Activated CD8-positive, alpha-beta memory T cell treated with anti-CD3 and anti-CD28 coated beads for 1 hour (primary cell): ENCODE measurements at places on chromosomes 5 and 9.

DNA sequence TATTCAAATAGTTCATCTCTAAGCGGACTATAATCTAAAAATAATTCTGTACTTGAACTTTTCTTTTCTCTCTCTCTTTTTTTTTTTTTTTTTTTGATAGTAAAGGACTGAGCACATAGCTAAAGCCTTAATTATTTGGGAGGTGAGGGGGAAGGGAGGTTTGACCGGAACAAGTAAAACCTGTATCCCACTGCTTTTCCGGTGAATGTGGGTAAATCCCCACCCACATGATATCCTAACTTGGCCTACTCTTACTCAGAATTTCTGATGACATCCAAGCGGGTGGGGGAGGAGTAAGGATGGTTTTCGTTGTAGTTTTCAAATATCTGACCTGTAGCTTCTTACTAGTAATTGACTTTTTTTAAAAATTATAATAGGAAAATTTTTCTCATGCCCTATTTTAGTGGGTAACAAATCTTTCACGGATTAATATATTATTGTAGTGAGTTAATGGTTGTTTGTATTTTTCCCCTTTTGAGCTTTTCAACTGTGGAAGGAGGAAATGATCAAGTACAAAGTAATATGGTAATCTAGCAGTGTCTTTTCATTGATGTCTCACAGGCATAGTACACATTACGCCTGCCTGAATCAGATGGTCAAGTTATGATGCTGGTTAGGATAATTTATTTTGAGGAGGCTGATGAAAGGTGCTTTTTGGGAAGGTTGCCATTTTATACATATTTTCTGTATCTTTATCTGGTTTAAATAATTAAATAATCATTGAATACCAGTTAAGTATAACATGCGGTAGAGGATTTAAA, 2.2 kb upstream of the ELL2 start:
- no peak for DNase-seq

DNA sequence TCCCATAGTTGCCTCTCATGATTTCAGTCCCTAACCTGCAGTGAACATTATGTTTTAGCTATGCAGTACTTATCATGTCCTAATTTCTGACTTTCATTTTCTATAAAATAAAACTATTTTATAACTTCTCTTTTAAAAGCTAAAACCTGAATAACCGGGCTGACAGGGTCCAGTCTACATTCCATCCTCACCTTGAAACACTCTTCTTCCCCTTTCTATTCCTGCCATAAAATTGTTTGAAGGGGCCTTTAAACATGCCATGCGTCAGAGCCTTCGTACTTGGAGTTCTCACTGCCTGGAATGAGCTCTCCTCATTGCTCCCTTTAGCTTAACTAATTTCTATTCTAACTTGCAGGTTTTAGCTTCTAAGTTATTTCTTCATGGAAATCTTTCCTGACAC, 143.0 kb upstream of the PRLR start:
- DNase-seq = no peak

GRCh38 chr9:90840696-90841095, 39.1 kb downstream of the SYK start:
- no peak for DNase-seq

DNA sequence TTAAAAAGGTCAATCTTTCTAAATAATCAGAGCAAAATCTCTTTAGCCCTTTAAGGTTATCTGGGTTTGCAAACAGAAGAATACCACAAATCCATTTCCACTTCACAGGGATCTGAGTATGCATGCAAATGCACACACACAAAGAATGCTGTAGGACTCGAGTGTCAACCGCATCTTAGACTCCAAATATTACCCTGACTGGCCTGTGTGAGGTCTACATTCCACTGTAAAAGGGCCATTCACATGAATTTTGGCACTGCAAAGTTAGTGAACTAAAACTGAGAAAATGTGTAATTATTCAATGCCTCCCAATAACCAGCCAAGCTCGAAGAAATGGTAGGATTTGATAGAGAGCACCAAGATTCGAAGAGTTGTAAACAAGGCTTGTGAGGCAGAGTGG, 199.9 kb downstream of the AGTPBP1 start:
- DNase-seq = no peak

DNA sequence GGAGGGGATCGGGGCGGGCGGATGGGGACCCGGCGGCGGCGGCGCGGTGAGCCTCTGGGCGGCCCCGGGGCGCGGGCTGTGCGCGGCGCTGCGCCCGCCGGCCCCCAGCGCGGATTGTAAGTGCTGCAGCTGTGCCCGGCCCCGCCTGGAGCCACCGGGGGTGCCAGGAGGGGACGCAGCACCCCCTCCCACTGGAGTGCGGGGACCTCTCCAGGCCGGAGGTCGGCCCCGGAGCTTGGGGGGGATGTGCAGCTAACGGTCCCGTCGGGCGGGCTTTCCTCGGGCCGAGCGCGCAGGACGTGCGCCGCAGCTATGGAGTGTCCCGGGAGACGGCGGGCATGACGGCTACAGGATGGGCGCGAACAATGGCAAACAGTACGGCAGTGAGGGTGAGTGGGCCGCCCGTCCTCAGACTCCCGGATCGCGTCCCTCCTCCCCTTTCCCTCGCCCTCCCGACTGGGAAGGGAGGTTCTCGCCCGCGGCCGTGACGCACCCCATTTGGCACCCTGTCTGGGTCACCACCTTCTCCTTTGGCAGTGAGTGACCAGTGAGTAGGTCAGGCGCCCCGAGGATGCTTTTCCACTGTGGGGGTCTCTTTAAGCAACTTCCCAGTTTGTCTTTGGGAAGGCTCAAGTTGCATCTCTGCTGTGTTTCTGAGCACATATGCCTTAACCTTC, 483 bp downstream of the FBXL7 start:
- DNase-seq = no peak

DNA sequence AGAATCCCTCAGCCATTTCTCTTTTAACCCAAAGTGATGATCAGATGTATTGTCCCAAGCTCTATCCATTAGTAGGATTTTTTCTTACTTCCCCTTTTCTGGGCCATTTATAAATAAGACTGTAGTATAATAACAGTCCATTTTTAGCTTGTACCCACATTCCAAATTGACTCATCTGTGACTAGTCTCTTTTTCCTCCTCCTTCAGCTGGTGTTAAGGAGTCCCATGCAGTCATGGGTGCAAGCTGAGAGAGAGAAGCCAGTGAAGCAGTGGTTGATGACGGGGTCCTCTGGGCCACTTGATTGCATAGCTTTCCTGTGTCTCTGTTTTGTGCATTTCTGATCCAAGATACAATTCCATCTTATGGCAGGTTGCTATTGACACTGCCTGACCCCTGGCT, 476.0 kb upstream of the CD180 start:
- no peak for DNase-seq

GRCh38 chr9:27659571-27659970, 86.3 kb upstream of the C9orf72 start:
- no peak for DNase-seq

- DNase-seq = no peak
Measured at GRCh38 chr5:6877986-6878828, 165.0 kb downstream of the TENT4A start.

DNA sequence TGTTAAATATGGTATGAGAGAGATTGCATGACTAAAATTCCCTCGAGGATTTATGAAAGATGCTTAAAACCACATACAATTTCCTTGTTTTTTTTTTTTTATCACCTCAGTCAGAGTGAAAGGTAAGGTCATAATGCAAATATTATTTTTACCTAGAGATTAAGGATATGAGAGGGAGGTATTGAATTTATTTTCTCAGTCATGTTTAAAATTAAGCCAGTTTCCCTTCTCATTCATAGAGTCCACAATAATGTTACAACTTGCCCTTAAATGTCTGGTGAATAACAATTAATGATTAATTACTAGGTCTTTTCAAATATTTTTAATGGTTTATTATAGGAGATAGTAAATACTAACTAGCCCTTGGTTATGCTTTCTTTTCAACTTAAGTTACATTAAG, 144.9 kb upstream of the HAPLN1 start:
- no peak for DNase-seq

DNA sequence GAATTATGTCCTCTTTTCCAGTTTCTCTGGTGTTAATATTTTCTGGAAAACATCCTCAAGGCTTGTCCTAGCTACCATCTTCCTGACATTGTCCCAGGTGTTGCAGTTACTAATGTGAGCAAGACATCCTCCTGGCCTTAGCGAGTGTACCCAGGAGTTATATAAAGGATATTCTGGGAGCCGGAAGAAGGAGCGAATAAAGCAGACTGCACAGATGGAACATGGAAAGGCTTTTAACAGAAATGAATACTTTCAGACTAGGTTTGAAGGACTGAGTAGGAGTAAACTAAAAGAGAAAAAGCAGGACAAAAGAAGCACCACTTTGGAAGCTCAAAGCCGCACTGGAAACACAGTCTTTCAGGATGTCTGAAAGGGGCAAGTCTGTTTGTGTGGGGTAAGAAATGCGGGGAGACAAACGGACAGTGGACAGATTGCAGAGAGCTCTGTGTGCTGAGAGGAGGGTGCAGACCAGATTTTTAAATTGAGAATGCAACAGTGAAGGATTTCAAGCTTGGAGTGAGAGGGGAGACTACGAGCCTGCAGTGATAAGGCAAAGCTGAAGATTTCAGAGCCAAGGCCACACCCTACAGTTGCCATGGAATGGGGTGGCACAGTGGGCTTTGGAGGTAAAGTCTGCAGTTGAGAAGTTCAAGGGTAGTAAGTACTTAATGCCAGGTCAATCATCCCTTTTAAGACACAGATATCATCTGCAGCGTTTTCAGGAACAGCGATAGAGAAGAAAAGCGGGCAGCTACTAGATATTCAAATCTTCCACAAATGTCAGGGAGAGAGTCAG, 94.1 kb upstream of the TAF11L2 start:
- no peak for DNase-seq

DNA sequence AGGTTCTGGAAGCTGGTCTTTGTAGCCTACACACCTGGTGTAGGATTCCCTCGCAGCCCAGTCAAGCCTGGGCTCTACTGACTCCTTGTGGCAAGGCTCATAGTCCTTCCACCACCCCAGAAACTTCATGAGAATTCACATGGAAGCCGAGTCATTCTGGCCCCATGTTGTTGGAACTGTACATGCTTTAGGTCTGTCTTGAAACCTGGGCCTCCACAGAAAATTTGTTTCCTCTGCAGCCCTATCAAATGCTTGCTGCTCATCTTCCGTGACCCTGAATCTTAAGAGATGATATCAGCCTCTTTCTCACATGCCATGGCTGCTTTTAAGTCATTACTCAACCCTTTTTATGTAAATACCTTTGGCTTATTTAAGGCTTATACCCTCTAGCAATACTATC, 113.4 kb upstream of the GRHPR start:
- no peak for DNase-seq

DNA sequence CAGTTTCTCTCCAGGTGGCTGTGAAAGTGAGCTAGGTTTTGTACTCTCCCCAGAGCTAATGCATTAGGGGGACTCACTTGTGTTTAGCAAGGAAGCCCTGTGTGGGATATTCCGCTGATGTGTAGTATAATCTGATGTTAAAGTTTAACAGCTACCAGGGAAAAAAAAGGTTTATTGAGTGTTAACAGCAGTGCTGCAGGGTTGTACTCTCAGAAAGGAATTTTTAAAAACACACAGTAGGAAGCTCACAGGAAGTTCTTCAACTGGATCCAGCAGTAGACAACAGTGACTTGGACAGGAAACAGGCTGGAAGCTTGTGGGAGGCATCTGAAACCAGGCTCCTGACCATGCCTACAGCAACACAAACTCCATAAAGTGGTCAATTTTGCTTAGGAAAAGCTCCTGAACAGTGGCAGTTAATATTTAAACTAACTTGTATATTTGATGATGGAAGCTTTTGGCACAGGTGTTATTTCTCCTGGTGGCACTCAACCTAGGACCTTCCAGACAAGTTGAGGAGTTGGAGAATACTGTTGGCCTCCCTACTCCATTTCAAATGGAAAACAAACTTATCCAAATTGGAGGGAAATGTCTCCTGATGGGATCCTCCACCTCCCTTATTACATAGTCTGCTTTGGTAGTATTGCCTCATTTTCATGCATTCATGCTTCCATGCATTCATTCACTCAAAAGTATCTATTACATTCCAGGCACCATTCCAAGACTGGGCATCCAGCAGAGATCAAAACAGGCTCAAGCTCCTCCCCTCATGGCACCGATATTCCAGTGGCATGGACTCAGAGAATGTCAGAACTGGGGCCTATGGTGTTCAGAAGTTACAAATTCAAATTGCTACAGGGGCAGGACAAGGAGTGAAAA, 54.7 kb downstream of the FOXD1 start:
- DNase-seq = no peak

GRCh38 chr5:39822020-39822419, 397.2 kb upstream of the DAB2 start:
- DNase-seq = no peak

GRCh38 chr9:126016579-126017290, 269.6 kb downstream of the PBX3 start:
- no peak for DNase-seq

GRCh38 chr9:14094491-14094890, 219.4 kb downstream of the NFIB start:
- DNase-seq = no peak

DNA sequence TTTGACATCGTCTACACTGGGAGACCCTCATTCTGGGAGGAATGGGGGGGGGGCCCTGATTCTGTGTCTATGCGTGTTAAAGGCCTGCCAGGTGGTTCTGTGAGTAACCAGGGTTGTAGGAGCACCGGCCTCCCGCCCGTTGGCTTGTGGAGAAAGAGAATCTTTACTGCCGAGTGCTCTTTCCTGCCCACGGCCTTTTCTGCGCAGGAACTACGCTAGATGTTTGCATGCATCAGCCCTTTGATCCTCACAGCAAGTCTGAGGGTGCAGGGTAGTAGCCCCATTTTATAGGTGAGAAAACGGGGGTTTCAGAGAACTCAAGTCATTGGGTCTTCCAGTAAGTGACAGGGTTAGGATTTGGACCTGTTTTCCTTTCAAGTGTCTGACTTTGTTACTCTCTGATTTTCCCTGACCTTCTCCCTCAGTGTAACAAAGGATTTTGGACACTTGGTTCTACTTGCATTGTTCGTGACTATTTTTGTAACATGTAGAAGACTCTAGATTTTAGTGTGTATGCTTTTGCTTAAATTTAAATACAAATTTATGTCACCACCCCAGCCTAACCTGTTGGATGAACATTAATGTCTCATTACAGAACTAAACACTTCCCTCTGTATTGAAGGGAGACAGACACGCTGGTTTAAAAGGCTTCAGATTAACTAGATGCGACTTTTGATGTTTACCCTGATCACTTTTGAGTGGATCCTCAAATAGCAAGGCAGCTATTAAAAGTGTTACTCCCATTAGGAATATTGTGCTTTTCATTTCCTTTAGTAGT, 22.0 kb downstream of the MAST4 start:
- no peak for DNase-seq

DNA sequence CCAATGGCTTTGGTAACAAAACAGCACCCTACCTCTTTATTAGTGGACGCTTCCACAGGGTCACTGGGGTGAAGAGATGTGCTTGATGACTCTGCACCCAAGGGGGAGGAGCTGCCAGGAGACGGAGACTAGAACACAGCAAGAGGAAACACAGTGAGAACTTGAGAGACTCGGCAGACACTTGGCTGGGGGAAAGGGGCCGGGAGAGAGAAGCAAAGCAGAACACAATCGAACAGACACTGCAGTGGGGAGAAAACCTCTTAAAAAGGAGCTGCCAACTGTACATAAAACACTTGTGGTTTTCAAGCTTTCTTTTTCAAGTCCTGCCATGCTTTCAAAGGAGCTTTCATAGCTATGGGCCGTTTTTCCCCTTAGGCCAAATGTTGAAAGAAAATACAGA, 151.0 kb downstream of the ENTREP1 start:
- DNase-seq = no peak

GRCh38 chr9:100213730-100214477, 114.9 kb downstream of the INVS start:
- no peak for DNase-seq

- no peak for DNase-seq
Measured at GRCh38 chr5:139470821-139471300, at the start of gene SMIM33. Gene SMIM33, plus strand, starts transcription at chr5:139471004. Its CDS starts 118 bp downstream, at chr5:139471122.
